ENCODE measurements at places on chromosomes 3 and 15.

DNA sequence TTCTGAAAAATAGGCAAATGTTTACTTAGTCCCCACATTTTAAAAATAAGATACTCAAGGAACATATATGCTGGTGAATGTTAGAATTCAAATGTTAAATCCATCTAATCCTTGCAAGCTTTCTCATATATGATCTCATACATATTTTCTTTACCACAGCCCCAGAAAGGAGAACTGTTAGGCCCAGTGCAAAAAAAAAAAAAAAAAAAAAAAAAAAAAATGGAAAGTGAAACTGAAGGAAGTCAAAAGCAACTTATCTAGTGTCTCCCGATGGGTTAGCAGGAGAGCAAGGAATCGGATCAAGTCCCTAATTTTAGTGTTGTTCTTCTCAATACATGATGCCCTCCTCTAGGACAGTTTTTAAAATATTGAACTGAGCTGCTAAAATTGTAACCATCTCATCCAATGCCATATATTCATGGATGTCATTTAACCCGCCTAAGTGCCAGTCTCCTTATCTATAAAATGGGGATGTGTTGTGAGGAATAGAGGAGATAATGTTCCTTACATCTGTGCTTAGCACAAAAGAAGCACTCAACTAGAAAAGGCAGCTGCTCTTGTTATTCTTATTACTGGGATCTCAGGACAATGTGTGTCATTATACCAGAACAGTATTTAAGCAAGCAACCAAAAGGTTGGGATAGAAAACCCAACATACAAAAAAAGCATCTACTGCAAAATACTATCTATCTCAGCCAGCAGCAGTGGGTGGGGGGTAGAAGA is 279.7 kb downstream of the MAGI1 start:
- DNase-seq, result no peak

DNA sequence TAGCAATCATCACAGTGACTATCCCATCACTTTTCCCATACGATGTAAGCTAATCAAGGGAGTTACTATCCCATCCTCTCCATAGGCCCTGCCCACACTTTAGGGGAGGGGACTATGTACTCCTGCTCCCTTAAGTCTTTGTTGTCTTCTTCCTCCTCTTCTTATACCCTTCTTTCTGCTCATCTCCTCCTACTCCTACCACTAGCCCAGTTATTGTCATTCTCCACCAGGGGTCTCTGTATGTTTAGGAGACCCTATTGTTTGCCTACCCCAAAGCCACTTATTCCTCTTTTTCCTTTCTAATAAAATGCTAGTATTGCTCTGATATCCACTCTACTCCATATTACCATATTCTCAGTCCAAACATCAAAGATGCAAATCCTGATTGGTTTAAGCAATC is 27.8 kb downstream of the STAC start:
- DNase-seq, result no peak

DNA sequence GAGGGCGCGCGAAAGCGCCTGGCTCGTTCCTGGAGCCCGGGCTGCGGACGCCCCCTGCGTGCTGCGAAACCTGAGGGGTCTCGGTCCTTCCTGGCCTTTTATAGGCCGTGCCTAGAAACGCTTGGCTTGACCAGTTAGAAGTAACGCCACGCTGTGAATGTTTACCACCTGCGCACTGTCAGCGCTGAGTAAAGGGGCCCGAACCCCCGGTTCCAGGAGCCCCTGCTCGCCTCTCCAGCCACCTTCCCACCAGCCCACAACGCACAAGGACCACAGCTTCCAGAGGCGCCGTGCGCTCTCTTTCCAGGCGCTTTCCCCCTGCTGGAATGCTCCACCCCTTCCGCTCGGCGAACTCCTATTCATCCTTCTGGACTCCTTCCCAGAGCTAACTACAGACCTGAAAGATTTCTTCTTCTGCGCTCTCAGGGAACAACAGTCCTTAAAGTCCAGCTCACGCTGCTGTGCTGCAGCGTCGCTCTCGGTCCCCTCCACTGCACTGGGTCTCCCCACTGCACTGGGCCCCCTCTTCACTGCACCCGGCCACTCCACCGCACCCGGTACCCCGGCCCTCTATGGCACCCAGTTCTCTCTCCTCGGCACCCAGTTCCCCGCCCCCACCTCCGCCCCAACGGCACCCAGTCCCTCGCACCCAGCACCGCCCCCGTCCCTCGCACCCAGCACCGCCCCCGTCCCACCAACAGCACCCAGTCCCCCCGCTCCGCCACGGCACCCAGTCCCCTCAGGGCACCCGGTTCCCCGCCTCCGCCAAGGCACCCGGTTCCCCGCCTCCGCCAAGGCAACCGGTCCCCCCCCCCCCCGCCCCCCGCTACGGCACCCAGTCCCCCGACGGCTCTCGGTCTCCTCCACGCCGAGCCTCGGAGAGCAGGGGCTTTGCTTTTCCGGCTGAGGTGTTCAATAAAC is 69.8 kb downstream of the SQOR start:
- no peak for DNase-seq

DNA sequence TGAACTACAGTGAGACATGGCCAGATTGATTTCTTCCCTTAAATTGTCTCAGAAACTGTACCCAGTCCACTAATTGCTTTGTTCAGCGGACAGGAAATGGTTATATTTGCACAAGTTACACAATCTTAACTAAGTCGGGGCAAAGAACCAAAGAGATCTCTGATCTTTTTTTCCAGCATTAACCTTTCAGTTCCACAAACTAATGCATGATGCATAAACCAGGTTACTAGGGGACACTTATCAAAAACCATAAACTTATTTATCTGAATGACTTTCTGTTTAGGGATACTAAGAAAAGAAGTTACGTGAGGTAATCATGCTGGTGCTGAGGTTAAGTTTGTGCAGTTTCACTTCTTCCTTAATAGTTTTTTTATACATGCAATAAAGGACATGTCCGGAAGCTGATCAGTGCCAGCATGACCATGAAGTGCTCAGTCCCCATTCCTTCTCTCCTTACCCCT is 22.4 kb downstream of the FNDC3B start:
- no peak for DNase-seq

DNA sequence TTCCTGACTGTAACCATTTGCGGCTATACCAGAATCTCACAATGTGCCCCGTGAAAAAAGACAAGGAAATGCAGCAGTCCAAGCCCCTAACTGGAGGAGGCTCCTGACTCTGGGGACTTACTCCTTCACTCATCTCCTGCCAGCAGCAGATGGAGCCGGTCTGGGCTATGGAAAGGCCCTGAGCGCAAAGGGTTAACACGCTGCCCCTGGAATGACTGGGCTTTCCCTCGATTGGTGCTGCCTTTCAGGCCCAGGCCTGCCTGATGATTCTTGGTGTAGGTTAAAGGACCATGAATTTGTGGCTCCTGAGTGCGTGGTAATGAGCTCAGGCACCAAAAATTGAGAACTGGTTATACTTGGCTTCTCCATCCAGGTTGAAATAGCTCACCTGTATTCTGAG is 42.3 kb upstream of the GALNT15 start:
- no peak for DNase-seq

DNA sequence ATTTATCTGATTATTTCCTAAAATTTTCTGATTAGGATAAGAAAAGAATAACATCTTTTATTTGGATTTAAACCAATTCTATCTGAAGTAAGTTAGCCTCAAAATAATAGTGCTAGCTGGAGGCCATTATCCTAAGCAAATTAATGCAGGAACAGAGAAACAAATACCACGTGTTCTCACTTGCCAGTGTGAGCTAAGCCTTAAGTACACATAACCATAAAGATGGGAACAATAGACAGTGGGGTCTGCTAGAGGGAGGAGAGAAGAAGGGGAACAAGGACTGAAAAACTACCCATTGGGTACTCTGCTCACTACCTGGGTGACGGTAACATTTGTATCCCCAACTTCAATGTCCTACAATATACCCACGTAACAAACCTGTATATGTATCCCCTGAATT is 31.3 kb upstream of the LYSMD4 start:
- DNase-seq, result no peak
